ENCODE measurements at places on chromosomes 16 and 17.

- DNase-seq = no peak
Observed at GRCh38 chr17:13476720-13477119, 125.0 kb downstream of the HS3ST3A1 start.

DNA sequence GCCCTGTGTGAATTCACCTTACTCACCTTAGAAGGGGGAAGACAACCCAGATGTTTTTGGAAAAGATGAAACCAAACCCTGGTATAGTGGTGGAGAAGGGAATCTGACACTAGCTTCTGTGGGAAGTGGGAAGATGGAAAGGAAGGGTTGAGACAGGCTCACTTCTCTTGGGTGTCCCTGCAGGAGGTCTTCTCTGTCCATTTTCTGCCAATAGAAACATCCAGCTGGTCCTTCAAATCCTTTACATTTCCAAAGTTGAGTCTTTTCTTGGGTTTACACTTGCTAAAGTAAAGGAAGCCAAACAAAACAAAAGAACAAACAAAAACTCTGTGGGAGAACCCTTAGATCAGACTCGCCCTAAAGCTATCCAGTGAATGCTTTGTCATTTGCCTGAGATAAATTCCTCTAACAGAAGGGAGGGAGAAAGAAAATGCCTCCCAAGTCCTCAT lies 10.2 kb downstream of the HOXB1 start:
- no peak for DNase-seq

- no peak for DNase-seq
Observed at GRCh38 chr16:58417600-58417999, 25.3 kb downstream of the GINS3 start.

GRCh38 chr17:77834170-77835115 lies 124.1 kb upstream of the TNRC6C start:
- no peak for DNase-seq

- DNase-seq = no peak
Observed at GRCh38 chr16:78950768-78951167, 649.8 kb downstream of the MAF start.

DNA sequence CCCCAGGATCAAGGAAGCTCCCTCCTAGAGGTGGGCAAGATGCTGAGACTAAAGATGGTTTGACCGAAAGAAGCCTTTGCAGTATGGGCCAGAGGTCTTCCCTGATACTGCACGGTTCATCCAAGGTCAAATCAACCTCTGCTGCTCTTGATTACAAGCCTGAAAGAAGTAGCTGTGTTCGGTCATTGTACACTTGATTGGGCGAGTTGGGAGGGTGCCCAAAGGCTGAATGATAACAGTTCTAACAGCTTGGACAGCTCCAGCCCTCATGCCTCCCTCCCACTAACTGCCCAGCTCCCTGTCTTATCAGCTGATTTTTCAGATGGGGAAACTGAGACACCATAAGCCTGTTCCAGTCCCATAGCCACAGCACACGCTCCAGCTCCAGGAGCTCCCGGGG lies 42.8 kb downstream of the ABCC12 start:
- no peak for DNase-seq

- no peak for DNase-seq
Observed at GRCh38 chr16:65500007-65500406, 378.1 kb upstream of the CDH11 start.

DNA sequence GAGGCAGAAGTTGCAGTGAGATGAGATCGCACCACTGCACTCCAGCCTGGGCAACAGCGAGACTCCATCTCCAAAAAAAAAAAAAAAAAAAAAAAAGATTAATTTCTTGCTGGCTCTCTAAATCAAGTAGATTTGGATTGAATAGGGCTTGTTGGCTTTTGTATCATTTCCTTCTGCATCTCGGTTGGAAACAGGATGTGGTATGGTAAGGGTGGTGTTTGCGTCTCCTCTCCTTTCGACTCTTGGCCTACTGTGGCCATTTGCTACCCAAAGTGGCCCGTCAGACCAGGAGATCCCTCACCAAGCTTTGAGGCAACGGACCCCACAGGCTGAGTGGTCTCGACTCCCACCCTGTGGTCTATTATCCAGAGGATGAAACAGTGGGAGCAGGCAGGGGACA lies 168.0 kb upstream of the IRX3 start:
- no peak for DNase-seq

- no peak for DNase-seq
Observed at GRCh38 chr16:55039511-55039910, 108.8 kb downstream of the IRX5 start.

GRCh38 chr17:9269350-9270035 lies 248.2 kb downstream of the NTN1 start:
- no peak for DNase-seq

GRCh38 chr17:51759260-51759659 lies 399.3 kb downstream of the CA10 start:
- DNase-seq = no peak

DNA sequence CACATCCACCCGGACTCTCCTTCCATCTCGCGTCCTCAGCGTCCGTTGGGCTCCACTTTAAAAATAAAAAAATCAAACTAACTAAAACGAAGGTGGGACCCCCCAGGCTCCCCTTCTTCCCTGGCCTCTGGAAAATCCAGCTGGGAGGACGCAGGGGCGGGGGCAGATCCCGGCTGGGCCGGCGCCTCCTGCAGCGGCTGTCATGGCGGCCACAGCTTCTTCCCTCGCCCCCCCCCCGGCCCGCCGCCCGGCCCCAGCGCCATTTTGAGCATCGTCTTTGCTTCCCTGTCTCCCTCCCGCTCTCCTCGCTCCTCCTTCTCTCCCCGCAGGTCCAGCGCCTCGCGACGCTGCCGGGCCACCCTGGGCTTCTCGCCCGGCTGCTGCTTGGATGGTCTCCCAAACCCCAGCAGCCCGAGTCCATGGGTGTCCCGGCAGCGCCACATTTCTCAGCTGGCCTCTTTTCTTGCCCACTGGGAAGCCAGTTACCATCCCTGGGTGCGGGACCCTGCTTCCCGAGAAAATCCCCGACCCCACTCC lies 3.3 kb downstream of the HOXB2 start:
- peak; percentile 28 for DNase-seq

DNA sequence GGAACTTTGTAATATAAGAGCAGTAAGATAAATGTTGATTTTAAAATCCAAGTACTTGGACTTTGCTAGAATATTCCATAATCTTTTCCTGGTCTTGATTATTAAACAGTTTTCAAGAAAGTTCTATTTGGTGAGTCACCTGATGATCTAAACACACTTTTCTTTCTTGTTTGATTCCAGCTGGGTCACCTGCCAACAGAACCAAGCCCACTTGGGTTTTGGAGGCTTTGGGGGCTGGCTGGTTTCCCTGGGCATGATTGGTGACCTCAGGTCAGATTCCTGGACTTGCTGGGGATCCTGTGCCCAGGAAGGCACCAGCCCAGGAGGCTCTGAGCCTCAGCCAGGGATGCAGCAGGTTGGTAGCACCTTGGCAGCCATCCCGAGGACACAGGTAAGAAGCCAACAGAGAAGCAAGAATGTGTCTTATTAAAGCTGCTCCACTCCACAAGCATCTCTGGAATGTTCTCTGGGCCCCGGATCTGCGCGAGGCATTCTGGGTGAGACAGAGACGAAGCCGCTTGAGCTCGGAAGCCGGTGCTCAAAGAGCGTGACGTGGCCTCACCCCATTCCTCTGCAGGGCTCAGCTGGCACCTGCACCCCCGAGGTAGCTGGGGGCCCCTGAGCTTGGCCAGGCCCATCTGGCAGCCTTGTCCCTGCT lies 3.1 kb upstream of the TEX19 start:
- DNase-seq = no peak

DNA sequence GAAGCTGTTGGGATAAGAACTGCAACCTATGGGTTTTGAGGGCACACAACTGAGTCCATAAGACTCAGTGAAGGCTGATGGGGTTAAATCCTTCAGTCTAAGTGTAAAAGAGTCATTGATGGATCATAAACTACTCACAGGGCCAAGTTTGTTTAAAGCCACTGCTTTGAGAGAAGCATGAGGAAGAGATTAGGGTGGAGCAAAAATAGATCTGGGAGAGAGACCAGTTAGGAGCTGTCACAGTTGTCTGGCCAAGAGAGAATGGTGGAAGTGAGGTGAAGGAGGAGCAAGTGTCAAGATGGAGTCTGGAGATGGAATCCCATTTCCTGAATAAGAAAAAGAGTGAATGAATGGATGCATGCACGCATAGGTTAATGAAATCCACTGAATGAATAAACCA lies 379.1 kb upstream of the CDH11 start:
- no peak for DNase-seq

- DNase-seq = no peak
Observed at GRCh38 chr17:42171831-42172230, 9.1 kb downstream of the KCNH4 start.

- no peak for DNase-seq
Observed at GRCh38 chr17:41530062-41531048, 2.2 kb upstream of the KRT19 start.

- no peak for DNase-seq
Observed at GRCh38 chr17:59530531-59530930, 34.9 kb upstream of the DHX40 start.

DNA sequence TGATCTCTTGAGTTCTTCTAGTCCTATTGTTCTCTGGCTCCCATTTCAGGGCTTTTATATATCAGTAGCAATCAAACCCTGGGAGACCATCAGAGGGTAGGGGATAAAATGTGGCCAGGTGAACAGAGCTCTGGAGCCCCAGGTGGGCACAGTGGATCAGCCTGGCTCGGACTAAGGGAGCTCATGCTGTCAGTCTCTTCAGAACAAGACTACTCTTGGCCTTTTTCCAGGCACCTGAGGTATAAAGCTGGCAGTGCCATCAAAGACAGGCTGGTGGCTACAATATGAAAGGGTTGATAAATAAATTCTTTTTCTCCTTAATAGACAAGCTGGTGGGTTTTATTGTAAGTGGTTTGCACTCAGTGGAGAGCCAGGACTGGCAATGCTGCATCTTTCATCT lies 160.0 kb upstream of the CCL2 start:
- DNase-seq = no peak

DNA sequence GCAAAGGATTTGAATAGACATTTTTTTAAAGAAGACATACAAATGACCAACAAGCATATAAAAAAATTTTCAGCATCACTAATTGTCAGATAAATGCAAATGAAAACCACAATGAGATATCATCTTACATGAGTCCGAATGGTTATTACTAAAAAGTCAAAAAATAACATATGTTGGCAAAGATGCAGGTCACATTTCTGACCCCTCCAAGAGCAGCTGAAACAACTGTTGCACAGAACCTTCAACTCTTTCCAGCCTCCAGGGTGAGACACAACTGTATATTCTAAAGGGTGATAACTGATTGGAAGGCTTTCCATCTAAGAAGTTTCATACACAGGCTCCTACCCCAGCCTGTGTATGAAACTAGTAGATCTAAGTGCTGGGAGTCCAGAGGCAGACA lies 51.9 kb downstream of the SLFN5 start:
- DNase-seq = no peak

DNA sequence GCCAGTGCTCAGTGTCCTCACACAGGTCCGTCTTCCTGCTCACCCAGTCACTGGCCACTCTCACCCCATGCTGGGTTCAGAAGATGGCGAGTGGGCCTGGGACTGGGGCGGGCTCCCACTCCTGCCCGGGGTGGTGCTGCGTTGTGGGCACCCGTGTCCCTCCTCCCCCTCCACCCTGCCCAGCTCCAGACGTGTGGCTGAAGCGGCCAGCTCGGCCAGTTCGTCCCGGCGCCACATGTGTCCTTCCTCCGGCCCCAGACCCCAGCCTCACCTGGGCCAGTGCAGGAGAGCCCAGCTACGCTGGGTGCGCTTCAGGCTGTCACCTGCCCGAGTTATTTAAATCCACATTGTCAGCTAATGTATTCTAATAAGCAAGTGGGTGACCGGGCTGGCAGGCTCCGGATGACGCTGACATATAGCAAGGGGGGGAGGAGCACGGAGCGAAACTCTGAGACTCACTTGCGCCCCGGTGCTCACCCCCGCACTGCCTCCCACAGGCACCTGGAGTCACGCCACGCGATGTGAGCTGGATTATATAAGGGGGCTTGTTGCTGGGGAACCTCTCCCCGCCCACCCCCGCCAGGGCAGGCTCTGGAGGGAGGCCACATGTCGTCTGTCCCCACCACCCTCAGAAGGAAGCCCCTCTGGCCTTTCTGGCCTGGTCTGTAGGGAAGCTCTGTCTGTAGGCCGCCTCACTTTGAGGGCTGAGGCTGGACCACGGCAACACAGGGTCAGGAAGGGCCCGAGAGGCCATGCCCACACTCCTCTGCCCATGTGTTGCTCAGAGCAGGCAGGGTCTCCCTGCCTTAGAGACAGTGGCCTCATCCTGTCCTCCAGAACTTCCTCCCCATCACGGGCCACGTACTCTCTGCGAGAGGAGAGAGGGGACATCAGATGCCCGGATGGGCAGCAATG lies 7.1 kb upstream of the BAIAP2 start:
- no peak for DNase-seq

- no peak for DNase-seq
Observed at GRCh38 chr17:33169580-33170285, 123.4 kb downstream of the ASIC2 start.

- no peak for DNase-seq
Observed at GRCh38 chr16:12345349-12345748, 368.8 kb downstream of the SNX29 start.

- no peak for DNase-seq
Observed at GRCh38 chr16:89219365-89219764, 1.9 kb downstream of the ZNF778 start.

DNA sequence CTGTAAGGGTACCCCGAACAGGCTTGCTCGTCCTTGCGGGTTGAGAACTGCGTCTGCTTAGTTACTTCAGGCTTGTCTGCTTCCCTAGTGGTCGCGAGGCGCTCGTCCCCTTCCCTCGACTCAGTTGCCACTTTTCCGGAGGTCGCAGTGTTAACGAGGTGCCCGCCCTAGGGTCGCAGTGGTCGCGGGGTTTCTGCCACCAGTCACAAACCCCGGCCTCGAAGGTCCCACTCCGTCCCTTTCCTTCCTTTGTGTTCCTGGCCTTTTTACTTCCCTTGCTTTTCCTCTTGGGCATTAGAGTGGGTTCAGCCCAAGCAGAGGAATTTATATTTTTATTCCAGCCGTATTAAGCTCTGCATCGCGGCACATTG lies 299 bp downstream of the NUP85 start:
- no peak for DNase-seq

GRCh38 chr16:29029168-29029994 lies 44.5 kb downstream of the LAT start:
- no peak for DNase-seq

DNA sequence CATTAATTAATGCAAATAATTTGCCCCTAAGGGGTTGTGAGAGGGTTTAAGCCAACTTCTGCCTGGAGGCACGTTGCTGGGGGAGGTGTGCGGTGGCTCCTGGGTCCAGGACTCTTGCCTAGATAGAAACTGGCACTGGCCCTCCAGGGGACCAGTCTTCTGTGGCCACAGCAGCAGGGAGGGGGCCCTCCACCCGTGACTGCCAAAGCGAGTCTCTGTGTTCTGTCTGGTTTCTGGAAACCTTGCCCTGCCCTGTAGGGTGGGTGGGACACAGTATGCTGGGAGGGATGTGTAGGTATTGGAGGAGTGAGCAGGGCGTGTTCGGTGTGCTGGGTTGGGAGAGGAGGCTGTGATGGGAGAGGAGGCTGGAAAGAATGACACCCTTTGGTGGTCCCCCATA lies 78.8 kb downstream of the TBC1D16 start:
- DNase-seq = no peak

- no peak for DNase-seq
Observed at GRCh38 chr17:34174496-34174895, 80.6 kb upstream of the CCL2 start.
